Renal pelvis (tissue), 12 donors: ENCODE measurements at places on chromosomes 3 and 15.

DNA sequence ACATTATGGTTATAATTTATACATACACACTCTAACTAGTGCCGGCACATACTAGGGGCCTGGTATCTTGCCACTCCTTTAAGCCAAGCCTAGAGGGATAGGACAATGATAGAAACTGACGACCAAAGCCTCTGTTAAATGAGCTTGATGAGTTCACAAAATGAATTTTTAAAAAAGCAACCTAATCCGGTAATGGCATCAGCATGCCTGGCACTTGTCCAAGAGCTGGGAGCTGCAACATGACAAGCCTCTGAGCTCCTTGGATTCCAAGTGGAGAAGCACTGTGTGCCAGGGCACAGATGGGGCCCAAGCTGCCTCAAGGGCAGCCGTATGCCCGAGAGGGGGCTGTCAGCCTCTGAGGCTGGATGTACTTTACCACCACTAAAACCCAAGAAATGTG is 9.7 kb downstream of the ETV5 start:
- no peak for DNase-seq

- DNase-seq = no peak
Observed at GRCh38 chr15:101526021-101526420, 36.5 kb upstream of the PCSK6 start.

DNA sequence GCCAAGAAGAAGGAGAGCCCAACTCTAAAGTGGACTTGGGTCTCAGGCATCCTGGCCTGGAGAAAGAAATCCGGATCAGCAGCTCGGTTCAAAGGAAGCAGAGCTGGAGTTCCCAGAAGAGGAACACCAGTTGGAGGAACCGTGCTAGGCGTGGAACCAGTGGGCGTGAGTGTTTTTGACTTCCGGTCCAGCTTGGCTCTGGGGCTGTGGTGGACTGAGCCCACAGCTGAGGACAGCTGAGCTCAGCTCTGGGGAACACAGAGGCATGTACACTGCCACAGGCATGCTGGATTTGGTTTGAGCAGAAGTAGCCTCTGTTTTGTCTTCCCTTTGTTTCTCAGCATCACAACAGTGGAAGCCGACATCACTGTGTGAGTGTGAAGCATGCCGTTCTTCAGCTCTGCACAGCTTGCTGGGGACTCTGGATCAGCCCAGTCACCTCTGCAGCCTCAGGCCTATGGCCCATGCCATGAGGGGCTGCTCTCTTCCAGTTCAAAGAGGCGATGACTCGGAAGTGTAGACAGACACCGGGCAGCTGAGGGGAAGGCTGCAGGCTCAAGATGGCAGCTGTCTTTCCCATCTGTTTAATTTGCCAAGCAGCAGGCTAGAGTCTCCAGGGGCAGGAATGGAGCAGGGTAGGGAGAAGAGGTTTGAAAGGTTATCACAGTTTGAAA is 185.8 kb upstream of the UBE3A start:
- no peak for DNase-seq

- no peak for DNase-seq
Observed at GRCh38 chr3:148229107-148229506, 468.6 kb upstream of the AGTR1 start.

DNA sequence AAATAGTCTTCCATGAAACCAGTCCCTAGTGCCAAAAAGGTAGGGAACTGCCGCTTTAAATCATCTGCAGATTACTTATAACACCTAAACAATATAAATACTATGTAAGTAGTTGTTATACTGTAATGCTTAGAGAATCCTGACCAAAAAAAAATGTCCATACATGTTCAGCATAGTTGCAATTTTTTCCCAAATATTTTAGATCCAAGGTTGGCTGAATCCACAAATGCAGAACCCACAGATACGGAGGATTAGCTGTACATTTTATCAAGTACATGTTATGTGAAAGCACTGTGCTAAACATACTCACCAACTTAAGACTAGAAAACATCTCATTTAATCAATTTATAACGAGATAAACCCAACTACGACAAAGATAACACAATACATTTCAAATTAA is 9.3 kb downstream of the MSL2 start:
- no peak for DNase-seq
